Activated effector memory CD4-positive, alpha-beta T cell treated with Interleukin-2 at 50 U/mL for 16 hours (primary cell): ENCODE measurements at places on chromosomes 13 and 19.
A peak's percentile ranks its signal among the peaks of the same experiment; 100 is the strongest.

DNA sequence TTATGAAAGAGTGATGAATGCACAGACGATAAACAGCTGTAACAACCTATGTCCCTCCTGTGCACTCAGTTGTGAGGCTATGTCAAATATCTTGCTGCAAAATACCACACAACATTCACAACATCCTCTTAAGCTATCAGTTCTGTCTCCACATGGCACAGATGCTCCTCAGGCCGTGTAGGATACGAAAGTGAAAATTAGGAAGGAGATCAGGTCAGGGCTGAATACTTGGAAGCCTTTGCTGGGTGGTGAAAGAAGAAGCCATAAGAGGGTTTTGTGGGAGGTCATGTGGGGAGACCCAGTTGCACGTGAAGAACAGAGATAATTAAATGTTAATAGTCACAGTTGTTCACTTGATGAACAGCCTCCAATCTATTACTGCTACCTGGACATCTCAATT, 58.9 kb downstream of the RXFP2 start:
- DNase-seq = no peak

- no peak for DNase-seq
These were observed 38.4 kb upstream of the VSTM2B start for GRCh38 chr19:29487432-29487831.

GRCh38 chr13:46035066-46035465, 17.5 kb downstream of the ZC3H13 start:
- no peak for DNase-seq

DNA sequence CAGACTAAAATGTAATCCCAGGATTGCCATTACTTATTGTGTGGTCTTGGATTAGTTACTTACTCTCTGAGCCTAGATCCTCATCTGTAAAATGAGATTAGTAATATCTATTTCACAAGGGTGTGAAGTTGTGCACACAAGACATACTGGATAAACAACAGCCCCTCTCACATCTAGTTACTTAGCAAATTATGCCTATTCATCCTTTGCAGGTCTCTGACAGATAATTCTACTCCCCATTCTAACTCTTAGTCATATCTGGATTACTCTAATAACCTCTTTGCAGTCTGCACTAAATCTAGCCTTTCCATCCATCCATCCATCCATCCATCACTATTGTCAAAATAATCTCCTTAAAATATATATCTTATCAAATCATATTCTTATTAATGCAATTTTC, 12.4 kb downstream of the MTRF1 start:
- DNase-seq = no peak

- no peak for DNase-seq
These were observed 35.6 kb upstream of the TMTC4 start for GRCh38 chr13:100710176-100710575.

DNA sequence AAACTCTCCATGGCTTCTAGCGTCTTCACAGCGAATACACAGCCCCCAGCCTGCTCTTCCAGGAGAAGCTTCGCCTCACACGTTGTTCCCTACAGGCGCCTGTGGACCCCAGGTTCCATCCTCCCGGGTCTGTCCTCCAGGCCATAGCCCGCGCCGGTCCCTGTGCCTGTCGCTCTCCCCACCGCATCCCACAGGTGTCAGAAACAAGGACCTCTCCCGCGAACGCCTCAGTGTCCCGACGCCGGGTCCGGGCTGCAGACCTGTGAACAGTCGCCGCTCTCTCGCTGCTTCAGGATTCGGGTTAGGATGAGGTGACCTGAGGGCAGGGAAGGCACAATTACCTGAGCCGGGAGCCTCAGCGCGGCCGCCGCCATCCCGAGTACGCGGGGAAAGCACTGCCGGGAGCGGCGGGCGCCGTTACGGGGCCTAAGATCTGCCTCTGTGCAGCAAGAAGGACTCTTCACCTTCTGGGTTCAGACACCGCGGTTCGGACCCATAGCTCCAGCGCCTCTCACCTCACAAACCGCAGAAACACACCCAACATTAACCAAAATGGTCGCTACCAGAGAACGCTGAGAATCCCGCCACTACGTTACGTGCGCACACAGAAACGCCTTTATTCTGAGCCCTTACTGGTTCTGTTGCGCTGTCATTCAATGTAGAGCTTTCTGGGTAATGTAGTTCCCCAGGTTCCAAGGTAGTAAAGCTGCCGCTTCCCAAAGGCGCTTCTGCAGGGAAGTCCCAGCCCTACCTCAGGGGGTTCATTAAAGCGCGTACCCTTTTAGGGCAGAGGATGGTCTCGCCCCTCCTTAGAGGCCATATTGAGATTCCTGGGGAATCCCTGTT, at the start of gene ZNF418:
ZNF418 (minus strand) TSS at position 583 of the 846 bp plus-strand sequence. CDS start 1,580 bp downstream, outside the sequence.
- DNase-seq = peak; percentile 14

DNA sequence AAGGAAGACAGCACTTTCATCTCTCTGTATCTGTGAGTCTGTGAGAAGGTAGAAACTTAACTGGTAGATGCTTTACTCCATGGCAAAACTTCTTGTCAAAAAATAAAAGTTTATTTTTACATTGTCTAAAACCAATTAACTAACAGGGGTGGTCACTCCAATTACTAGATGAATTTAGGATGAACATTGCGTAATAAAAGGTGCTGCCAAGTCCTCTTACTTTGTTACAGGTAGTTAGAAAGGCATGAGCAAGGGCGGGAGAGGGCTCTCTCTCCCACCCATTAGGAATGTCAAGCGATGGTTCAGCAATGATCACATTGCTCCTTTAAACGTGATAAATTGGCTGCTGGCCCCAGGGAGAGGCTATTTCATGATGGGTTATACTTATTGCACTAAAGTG, 512.3 kb downstream of the SLITRK5 start:
- no peak for DNase-seq

GRCh38 chr13:42656161-42656560, 82.2 kb downstream of the TNFSF11 start:
- DNase-seq = no peak
